ENCODE measurements at places on chromosomes 4 and X. TPM values are rescaled to one million over a fixed set of nuclear protein-coding genes. Genes with fewer than 3 reads are reported as not detected.
A peak's percentile ranks its signal among the peaks of the same experiment; 100 is the strongest.

PAGE4 gene
- not detected for total RNA-seq

- no peak overlapping the region for H3K27ac ChIP-seq
- H3K27me3 ChIP-seq, result peaks cover 3% of the 10 kb centered on the region
- no peaks in the 10 kb centered on the region for H3K36me3 ChIP-seq
- no peak for DNase-seq
These were observed 148.6 kb upstream of the INTU start for GRCh38 chr4:127484117-127484516.

DNA sequence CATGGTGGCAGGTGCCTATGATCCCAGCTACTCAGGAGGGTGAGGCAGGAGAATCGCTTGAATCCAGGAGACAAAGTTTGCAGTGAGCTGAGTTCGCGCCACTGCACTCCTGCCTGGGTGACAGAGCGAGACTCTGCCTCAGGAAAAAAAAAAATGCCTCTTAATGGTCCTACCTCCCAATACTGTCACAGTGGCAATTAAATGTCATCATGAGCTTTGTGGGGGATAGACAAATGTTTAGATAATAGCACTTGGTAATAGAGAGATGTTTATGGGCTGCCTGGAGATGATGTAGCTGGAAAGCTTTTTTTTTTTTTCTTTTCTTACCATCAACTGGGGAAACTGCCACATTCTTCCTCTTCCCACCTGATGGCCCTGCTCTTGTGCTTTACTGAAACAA lies 33.0 kb downstream of the GRK4 start:
- peaks cover 2% of the 10 kb centered on the region for H3K27me3 ChIP-seq
- no peaks in the 10 kb centered on the region for H3K36me3 ChIP-seq
- DNase-seq, result no peak

GRCh38 chr4:100938698-100939097 lies 408.6 kb downstream of the PPP3CA start:
- no peaks in the 10 kb centered on the region for H3K36me3 ChIP-seq
- no peaks in the 10 kb centered on the region for H3K4me1 ChIP-seq

DNA sequence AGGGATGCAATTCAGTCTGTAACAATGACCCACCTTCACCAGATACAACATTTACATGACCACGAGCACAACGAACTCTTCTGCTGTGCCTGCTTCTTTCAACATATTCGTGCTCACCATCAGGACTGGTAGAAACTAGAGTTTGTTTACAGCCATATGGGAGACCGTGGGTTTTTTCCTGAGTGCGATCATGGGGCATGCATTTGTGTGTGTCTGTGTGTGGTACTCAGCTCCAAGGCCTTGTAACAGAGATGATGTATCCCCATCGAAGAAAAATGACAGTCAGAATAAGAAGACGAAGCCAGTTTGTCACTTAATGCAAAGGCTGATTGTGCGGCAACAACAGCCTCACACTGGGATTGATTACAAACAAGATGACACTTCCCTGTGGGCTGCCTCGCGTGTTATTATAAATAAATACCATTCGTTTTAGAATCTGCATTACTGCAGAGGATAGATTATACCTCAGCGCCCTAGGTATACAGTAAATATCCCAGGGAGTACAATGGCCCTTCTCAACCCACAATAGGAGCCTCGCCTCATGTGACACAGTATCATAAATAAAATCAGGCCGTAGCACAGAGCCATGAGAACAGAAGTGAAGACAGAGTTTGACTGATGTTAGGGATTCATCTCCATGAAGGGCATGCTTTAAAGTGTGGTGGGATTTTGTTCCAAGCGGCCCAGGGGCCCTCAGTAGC lies 97.3 kb upstream of the NOCT start:
- H3K36me3 ChIP-seq, result no peaks in the 10 kb centered on the region
- H3K27me3 ChIP-seq, result peaks cover 3% of the 10 kb centered on the region
- H3K4me1 ChIP-seq, result no peaks in the 10 kb centered on the region
- no peak overlapping the region for H3K27ac ChIP-seq
- no peak overlapping the region for H3K4me3 ChIP-seq
- no peak for DNase-seq

DNA sequence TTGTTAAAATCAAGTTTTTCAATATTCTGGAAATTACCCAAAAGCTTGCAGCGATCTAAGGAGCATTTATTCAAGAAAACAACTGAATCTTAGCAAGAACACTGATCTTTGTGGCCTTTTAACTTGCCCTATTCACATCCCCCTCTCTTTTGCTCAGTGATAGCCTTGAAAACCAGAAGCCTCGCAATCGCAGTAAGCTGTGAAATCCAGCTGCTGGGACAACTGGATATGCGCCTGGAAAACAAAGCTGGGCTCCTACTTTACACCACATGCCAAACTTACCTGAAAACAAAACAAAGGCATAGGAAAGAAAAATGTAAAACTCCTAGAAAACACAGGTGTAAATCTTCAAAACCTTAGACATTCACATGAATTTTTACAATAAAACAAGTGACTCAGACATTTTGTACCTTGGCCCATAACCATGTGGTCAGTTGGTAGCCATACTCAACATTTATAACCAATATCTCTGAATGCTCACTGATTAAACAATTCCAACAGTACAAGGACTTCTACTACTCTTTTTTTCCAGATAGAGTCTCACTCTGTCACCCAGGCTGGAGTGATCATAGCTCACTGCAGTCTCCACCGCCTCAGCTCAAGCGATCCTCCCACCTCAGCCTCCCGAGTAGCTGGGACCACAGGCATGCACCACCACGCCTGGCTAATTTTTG lies 15.6 kb downstream of the SLC25A53 start:
- H3K4me1 ChIP-seq, result peaks cover 18% of the 10 kb centered on the region
- DNase-seq, result no peak
- no peaks in the 10 kb centered on the region for H3K27me3 ChIP-seq
- no peak overlapping the region for H3K27ac ChIP-seq
- H3K36me3 ChIP-seq, result peaks cover 3% of the 10 kb centered on the region

- no peak overlapping the region for H3K4me3 ChIP-seq
- peaks cover 26% of the 10 kb centered on the region for H3K4me1 ChIP-seq
- peaks cover 8% of the 10 kb centered on the region for H3K36me3 ChIP-seq
- DNase-seq, result peak; percentile 18
- no peak overlapping the region for H3K27ac ChIP-seq
These were observed 1.6 kb upstream of the CHIC2 start for GRCh38 chr4:54066088-54066415.

- no peaks in the 10 kb centered on the region for H3K36me3 ChIP-seq
- H3K4me1 ChIP-seq, result peaks cover 8% of the 10 kb centered on the region
These were observed 7.6 kb downstream of the PLXNB3 start for GRCh38 chrX:153771415-153772315.

All from activated CD8-positive, alpha-beta T cell treated with anti-CD3 and anti-CD28 coated beads for 36 hours (primary cell).